Fibroblast of villous mesenchyme (primary cell): ENCODE measurements at places on chromosomes 6 and 20. TPM values are rescaled to one million over a fixed set of nuclear protein-coding genes. Genes with fewer than 3 reads are reported as not detected.

DNA sequence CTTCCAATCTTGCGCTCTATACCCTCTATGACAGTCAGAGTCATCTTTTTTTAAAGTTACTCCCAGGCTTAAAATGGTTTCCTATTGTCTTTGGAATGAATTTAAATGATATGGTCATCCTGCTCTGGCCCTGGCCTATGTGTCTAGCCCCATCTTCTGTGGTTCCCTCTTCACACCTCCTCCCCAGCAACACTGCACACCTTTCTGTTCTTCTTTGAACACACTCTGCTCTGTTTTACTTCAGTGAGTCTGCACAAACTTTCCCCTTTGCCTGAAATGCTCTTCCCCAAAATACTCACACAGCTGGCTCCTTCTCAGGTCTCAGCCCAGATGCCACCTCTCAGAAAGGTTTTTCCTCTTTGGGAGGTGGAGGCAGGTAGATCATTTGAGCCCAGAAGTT, 132.7 kb downstream of the FYN start:
- DNase-seq = no peak

GRCh38 chr6:41374618-41375590, 39.5 kb downstream of the NCR2 start:
- DNase-seq = no peak

DNA sequence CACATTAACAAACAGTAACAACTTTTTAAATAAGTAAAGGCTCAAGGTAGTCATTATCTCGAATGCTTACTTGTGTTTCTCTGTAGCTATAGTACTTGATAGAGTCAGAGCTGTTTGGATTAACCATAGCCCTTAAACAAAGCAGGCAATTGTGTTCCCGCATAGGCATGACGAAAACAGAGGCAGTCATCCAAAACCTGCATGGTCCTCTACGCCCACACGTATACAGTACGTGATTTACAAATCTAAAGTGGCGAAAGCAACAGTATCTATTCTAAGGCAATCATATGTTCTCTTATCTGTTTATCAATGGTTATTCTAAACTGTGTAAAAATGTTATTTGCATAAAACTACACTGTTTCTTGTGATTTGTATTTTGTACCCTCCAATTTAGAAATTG, 31.8 kb downstream of the HFE start:
- no peak for DNase-seq

DNA sequence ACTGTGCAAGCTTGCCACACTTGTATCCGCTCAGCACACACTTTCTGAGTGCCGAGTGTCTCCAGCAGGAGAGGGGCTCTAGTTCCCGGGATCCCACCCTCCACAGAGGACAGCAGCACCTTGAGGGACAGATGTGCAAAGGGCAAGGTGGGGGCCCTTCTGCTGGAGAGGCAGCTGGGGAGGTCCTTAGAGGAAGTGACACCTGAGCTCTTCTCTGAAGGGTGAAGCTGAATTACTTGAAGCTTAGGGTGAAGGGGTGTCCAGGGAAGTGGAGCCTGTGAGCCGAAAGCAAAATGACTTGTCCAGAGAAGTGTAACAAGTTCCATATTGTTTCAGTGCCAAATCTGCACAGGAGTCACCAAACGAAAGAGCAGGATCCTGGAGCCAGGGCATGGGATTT, 136.3 kb upstream of the DUSP22 start:
- DNase-seq = no peak

- no peak for DNase-seq
These were observed 1.4 kb downstream of the GMPR start for GRCh38 chr6:16239798-16240123.

DNA sequence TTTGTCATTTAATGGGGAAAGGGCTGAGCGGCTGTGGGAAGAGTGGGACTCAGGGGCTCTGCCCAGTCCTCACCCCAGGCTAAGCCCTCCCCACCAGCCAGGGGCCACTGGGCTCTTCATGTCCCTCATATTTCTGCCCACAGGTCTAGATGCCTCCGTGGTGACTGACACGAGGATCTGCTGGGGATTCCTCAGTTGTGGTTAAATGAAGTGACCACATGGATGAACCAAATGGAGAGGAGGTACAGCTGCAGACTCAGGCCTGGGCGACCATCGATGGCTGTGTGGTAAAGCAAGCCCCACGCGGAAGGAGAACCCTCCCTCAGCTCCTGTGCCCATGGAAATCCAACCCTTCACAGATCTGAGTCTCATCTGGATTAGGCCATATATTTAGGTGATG, 29.4 kb downstream of the RAET1L start:
- no peak for DNase-seq

Gene KHDC1L
- 0.43 TPM in 1 of 2 replicates, not detected in the other for total RNA-seq

Gene GSTA1
- total RNA-seq = 0.32 TPM in 1 of 2 replicates, not detected in the other

Gene ABHD16B
- total RNA-seq = not detected in 2 replicates

GRCh38 chr6:68071740-68072139, 563.3 kb upstream of the ADGRB3 start:
- no peak for DNase-seq

- no peak for DNase-seq
These were observed 129.6 kb upstream of the CST7 start for GRCh38 chr20:24819331-24819965.

DNA sequence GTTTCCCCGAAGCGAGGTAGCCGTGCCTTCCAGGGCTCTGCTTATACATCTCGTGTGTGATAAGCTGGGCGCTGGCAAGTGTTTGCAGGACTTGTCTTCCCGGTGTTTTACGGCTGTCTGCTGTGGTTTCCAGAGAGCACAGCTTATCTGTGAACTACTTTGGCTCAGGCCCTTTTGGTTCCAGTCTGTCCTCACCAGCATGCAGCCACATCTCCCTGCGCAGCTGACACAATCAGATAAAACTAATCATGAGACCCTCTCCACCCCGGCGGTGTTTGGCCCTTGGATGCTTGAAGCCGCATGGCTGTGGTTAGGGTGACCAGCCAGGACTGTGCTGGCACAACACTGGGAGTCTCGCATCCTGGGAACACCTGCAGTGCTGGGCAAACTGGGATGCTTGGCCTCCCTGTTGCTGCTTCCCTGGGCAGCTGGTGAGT, 241.8 kb upstream of the FOXQ1 start:
- peak; percentile 96 for DNase-seq

- DNase-seq = no peak
These were observed 5.0 kb upstream of the GSTA3 start for GRCh38 chr6:52914516-52914915.

- DNase-seq = no peak
These were observed 103.4 kb downstream of the HIVEP1 start for GRCh38 chr6:12115492-12115891.

Gene TP53TG5
- not detected in 2 replicates for total RNA-seq

Gene ZNF334
- total RNA-seq = 1.9 and 2.6 TPM in 2 replicates

GRCh38 chr20:21114584-21114983, 8.4 kb upstream of the LINC00237 start:
- no peak for DNase-seq

DNA sequence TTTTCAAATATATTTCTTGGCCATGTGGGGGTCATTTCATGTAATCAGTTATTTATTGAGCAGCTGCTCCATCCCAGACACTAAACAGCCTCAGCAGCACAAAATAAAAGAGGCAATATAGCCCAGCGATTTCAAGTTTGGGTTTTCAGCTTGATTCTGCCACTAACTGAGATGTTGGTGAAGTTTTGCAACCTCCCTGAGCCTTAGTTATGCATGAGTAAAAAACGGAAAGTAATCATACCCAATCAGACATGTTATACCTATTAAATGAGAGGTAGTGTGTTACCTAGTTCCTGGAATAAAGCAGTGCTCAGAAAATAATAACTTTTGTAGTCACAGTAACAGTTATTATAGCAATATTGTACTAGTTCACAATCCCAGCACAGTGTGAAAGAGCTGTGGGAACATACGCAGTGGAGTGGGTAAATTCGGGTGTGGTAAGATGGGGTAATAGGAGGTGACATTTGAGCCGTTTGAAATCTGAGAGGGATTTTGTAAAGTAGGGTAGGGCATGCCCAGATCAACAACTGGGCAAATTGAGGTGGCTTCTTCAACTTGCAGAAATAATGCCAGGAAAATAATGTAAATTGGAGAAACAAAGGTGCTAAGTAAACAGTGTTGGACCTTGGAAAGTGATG, 1.5 kb downstream of the SLC9A8 start:
- no peak for DNase-seq

DNA sequence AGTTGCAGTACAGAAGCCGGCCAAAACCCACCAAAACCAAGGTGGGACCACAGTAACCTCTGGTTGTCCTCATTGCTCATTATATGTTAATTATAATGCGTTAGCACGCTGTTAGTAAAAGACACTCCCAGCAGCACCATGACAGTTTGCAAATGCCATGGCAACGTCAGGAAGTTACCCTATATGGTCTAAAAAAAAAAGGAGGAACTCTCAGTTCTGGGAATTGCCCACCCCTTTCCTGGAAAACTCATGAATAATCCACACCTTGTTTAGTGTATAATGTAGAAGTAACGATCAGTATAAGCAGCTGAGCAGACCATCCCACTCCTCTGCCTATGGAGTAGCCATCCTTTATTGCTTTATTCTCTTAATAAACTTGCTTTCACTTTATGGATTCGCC, 148.6 kb upstream of the EXOC2 start:
- no peak for DNase-seq

DNA sequence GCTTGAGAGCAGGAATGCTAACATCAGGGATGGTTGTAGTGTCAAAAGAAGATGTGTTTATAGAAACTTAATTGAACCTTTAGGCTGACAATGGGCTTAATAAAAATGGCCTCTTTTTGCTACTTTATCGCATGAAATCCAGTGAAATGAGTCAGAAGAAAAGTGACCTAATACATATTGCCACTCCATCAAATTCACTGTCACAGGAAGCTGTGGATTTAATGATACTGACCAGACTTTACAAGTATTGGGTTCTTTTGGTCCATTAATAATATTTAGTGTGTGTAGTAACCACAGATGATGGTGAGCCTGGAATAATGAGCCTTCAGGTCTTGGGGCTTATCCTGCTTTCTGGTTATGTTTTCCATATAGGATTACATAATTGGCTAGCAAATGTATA, 231.8 kb upstream of the GMDS start:
- DNase-seq = peak; percentile 42

- no peak for DNase-seq
These were observed 7.0 kb upstream of the CDK19 start for GRCh38 chr6:110822249-110822648.

DNA sequence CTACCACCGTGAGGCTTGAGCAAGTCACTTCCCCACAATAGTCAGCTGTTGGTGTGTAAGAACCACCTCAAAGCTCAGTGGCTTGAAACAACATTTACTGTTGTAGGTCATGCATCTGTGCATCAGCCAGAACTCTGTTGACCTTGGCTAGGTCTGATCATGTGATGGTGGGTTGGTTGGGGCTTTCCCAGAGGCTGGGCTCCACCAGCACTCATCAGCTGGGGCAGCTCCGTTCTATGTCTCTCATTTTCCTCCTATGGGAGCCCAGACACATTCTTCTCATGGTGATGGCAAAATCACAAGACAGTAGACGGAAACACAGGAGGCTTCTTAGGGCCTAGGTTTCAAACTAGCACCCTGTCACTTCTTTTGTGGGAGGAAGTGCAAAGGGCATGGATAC, 42.8 kb upstream of the PSMF1 start:
- no peak for DNase-seq

DNA sequence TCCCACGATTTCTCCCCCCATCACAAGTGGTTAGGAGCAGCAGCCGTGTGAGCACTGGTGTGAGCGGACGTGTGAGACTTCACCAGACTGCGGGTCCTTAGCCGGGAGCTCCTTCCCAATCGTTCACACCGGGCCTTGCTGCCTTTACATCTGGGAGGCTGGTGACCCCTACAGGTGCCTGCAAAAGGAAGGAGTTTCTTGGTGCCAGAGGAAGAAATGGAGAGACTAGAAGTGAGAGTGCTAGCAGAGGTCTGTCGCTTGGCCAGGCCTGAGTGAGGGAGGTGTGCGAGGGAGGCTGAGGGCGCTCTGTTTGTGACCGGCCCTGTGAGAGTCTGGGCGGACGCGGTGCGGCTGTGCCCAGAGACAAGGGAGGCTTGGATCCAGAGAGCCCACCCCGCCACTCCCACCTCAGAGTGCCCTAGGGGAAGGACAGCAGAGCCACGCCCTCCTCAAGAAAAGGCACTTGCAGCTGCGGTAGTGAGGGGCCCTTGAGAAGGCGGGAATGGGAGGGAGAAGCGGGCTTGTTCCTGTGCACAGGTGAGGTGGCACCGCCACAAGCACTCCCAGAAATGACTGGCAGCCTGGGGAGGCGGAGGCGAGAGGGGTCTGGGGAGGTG, 10.0 kb upstream of the ARMC2 start:
- peak; percentile 19 for DNase-seq

Gene YIPF3
- total RNA-seq = 57.3 and 92.8 TPM in 2 replicates

DNA sequence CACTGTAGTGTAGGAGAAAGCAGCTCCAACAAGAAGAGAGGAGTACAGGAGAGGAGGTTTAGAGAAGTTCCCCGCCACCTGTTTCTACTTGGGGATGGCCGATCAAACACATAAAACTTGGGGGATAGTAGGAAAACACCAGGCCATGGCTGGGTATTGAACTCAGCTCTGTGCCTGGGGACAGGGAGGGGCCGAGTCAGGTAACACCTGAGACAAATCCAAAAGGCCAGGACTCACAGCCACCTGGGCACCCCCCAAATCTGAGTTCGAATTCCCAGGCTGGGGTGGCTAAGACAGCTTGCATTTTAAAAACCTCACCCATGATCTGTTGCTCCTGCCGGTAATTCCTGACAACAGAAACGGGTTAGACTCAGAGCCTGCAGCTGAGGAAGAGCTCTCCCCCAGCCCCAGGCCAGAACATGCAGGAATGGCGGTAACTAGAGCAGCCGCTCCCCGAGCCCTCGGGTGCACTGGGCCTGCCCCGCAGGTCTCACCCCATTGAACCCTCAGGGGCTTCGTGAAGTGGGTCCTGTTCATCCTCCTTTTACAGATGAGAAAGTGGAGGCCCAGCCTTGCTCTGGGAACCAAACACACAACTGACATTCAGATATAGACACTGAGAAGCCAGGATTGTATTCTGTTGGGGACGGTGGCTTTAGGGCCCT, 61.0 kb downstream of the TCP11 start:
- no peak for DNase-seq

DNA sequence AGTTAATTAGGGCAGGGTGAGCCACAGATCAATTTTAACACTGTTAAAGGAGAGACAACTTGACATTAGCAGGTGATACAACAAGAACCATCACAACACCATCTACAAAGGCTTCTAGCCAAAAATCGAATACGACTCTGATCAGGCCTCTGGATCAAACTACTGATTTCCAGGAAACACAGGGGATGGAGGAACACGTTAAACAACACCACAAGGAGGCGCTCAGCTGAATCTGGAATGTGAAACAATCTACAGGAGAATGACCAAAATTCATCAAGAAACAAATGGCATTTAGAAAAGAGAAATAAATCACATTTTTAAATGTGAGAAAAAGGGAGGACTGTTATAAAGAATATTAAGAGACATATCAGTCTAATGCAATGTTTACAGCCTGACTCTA, 13.5 kb upstream of the MAFB start:
- DNase-seq = no peak
